ENCODE measurements at places on chromosomes 5 and 9.

DNA sequence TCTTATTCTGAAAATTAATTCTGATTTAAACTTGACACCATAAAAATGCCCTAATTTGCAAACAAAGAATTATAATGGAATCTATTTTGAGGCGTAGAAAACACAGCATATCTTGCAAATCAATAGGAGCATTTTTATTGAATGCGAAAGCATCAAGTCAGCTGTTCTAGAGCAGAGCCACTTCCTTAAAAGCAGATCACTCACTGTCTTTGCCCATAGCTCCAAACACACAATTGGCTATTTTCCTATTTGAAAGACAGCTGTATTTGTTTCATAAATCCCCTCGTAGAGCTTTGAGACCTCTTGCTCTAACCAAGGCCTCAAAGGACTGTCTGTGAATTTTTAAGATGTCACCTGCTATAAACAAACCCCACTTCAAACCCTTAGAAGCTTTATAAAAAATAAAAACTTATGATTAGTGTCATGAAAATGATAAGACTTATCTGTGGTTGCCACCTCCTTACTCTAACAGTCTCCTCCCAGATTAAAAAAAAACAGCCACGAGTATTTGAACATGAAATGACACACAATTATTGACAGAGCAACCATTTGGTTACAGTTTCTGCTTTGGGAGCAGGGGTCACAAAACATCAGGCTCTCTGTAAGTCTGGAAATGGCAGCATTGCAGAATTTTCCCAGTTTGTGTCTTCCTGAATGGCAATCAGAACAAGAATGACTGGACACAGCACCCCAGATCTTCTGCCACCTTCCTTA, 75.6 kb upstream of the RASEF start:
- DNase-seq, result no peak

DNA sequence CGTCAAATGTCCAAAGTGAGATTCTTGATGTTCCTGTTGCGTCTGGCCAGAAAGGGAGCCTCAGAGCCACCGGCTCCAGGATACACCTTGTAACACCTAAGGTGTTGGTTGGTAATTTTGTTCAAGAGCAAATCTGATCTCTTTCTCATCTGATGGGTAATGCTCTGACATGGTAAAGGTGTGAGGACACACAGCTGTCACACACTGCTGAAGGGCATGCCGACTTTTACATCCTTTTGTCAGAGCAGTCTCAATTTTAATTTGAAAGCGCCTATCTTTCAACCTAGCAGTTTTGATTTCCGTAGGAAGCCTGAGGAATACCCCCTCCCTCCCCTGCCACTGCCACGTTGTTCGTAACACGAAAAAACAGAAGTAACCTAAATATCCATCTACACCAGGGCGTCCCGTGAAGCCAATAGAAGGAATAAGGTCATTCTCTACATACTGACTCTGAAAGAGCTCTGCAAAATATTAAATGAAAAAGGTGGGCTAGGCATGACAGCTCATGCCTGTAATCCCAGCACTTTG, 57.4 kb downstream of the TSTD2 start:
- no peak for DNase-seq

- no peak for DNase-seq
Observed at GRCh38 chr5:31916327-31916726, 257.8 kb downstream of the GOLPH3 start.

- DNase-seq, result no peak
Observed at GRCh38 chr5:82244854-82245635, 33.1 kb downstream of the RPS23 start.

DNA sequence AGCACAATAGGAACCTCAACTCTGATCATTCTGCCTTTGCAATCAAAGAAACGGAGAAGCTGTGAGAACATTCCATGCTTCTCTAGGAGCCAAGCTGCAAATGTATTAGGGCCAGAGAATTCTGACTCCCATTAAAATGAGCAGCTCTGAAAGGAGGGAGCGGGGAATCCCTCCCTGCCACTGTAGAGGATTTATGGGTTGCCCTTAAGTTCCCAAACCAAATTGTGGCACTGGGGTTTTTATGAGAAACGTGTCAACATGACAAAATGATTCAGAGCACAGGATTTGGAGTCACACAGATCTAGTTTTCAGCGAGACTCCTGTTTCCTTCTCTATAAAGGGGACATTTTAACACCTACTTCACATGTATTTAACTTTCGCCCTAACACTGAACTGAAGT, 1.8 kb downstream of the IL6ST start:
- no peak for DNase-seq

DNA sequence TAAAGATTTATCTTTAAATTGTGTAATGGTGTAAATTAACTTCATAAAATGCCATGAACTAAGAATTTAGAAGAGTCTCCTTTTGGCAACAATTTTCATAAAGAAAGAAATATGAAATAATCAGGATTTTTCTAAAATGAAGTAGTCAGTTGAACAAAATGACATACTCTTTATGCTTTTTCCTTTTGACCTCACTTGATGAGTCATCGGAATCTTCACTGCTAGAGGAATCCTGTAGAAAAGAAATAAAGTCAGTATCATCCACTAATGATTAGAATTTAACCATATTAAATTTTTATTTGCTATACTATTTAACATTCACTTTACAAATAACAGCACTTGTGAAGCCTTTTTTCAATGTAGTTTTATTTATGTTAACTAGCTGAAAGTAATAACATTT, 26.1 kb downstream of the CHD1 start:
- DNase-seq, result no peak

DNA sequence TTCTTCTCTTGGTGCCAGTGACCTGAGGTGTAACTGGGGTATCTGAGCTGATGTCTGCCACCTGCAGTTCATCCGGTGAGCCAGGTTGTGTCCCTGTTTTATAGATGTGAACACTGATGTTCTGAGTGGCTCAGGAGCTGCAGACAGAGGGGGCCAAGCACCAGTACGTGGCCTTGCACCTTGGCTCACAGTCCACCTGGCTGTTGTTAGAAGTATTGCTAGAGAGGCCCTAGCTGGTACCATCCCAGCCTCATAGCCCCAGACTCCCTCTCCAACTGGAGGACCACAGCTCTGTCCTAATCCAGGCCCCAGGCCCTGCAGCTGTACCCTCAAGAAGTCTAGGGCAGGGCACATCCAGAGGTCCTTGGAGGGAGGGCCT, 16.2 kb downstream of the PHF2 start:
- no peak for DNase-seq

All from stimulated activated CD4-positive, alpha-beta T cell treated with anti-CD3 and anti-CD28 coated beads, TNF-alpha, amount 100 ng/mL, for 48 hours (primary cell).